Adrenal gland (tissue), 19 donors: ENCODE measurements at places on chromosomes 4 and X.

DNA sequence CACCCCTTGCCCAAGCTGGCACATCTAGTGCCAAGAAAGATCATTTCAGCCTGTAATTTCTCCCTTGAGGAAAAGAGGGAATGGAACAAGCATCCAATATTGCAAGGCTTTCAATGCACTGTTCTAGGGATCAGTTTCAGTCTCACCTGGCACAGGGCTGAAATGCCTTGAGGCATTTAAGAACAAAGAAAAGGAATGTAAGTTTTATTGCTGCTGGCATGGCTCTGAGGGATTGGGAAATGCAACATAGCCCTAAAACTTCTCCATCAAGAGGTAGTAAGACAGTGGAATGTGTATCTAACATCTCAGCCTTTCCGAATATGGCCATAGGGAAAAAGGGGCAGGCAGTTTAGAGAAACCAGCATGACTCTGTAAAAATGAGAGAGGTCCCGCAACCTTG lies 732.6 kb upstream of the LCORL start:
- DNase-seq, result no peak

GRCh38 chr4:1604706-1605205 lies 79.4 kb downstream of the FAM53A start:
- DNase-seq, result no peak

- no peak for DNase-seq
Measured at GRCh38 chrX:4764888-4765287, 1051.4 kb upstream of the PRKX start.

DNA sequence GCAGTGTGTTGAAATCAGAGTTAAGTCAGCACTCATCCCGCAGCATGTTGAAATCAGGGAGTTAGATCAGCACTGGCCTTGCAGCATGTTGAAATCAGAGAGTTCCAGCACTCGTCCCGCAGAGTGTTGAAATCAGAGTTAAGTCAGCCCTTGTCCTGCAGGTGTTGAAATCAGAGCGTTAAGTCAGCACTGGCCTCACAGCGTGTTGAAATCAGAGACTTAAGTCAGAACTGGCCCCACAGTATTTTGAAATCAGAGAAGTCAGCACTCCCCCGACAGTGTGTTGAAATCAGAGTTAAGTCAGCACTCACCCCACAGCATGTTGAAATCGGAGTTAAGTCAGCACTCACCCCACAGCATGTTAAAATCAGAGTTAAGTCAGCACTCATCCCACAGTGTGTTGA lies 10.9 kb upstream of the UVSSA start:
- no peak for DNase-seq

- no peak for DNase-seq
Measured at GRCh38 chr4:75745161-75745560, 20.8 kb downstream of the USO1 start.

DNA sequence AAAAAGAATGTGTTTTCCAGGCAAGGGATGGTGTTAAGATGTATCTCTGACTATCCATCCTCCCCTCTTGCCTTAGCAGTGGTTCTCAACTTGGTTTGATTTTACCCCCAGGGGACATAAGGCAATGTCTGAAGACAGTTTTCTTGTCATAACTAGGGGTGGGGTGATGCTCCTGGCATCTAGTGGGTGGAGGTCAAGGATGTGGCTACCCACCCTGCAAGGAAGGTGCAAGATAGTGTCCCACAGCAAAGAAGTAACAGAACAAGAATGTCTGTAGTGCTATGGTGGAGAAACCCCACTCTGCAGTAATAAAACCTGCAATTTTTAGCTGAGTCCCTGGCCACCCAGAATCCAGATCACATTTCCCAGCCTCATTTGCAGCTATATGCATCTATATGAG lies 81.2 kb upstream of the TBL1X start:
- DNase-seq, result no peak

- no peak for DNase-seq
Measured at GRCh38 chr4:5469151-5469775, 239.1 kb downstream of the EVC2 start.

DNA sequence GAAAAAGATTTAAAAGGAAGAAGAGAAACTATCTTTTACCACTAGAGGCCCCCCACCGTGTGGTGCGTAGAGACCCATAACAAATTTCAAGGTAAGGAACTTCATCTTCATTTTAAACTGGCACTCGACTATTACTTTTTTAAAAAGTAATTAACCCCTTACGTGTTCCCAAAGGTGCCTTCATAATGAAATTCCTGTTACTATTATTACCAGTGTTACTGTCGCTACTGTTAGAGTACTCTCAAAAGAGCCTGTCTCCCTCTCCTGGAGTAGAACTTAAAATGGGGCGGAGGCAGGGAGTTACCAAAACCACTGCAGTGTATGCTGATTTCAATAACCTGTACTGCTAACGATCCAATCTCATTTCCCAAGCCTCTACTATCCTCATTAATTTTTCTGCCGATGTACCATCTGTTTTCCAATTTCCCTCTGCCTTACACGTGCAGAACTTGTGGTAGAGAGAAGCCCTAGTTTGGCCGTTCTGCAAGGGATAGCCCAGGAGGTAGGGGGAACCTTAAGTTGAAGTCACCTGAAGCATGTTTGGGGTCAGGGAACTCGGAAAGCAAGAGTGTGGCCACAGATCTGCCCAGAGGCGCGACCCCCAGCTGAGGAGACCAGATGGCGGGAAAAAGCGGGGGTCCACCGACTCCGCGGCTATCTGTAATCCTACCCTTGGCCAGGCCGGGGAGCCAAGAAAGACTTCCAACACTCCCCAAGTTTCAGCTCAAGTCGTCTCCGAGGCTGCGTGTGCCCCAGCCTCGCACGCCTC lies 720 bp upstream of the STK26 start:
- no peak for DNase-seq
